Activated CD4-positive, alpha-beta T cell treated with anti-CD3 and anti-CD28 coated beads, Interleukin-2, amount 50 U/mL, for 1 hour (primary cell): ENCODE measurements at places on chromosomes 2 and 18.
A peak's percentile ranks its signal among the peaks of the same experiment; 100 is the strongest.

DNA sequence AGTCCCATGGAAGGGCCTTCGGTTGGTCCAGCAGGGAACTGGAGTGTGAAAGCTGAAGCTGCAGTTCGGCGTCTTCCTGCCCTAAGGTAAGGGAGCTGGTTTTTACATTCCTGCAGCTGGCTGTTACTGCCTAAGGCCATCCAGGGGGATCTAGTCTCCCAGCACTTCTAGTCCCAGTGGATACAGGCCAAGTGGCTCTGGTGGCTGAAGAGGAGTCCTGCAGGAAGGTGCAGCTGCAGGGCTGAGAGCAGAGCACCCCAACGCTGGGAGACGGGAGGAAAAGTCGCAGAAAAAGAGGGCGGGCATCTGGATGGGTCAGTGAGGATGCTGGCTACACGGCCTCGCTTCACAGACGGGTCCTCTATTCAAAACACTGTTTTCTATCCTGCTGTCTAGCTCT, 225.0 kb upstream of the HS6ST1 start:
- DNase-seq = no peak

DNA sequence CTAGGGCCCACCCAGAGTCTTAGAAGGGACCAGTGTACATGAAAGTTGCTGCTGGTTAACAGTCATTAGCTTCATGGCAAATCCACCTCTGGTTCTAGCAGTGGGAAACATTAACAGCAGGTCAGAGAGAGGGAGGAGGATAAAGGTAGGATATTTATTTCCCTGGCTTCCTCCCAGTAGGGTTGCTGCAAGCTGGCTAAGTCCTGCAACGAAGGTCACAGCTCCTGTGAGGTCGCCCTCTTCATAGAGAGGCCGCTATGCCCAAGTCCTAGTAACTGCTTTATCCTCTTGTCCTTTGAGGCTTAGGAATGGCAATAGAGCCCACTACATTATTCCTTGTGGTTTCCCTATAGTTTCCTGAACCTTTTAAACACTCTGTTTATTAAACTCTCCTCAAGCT, 84.0 kb upstream of the ACSL3 start:
- DNase-seq = no peak

GRCh38 chr18:35071819-35072247, 30.6 kb downstream of the MAPRE2 start:
- DNase-seq = no peak

DNA sequence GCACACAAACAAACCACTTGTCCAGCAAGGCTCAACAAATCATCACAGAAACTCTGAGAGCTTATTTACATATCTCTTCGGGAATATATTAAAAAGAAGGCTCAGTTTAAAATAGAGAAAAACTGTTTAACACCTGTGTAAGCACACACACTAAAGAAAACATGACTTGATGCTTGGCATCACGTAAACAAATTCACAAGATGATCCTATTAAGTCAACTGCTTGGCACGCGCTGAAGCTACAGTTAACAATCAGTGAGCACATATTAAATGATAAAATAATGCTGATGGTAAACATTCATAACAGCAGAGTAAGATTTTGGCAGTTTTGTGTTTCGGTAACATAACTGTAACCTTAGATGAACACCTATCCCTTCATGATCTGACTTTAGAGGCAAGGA, 4.3 kb upstream of the HES6 start:
- no peak for DNase-seq

DNA sequence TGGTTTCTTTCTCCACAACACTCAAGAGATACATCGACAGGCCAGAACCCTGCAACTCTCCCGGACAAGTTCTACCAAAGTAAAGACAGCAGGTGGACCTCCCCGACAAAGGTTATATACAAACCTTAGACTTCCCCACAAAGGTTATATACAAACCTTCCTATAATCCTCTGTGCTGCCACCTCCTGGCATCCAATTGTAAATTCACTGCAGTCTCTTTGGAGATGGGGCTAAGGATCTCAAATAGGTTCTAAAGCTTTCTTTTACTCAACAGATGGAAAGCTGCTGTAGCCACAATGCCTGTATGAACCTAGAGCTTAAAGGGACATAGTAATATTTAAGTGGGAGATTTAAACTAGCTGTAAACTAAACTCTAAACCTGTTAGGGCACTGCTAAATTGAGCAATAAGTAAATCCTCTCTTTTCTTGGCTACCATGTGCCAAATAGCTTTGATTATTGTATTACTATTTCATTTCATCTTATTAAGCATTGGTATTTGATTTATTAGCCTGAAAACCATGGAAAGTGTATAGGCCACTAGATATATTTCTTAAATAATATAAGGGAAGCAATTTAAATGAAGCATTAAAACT, 9.8 kb upstream of the MREG start:
- peak; percentile 34 for DNase-seq

DNA sequence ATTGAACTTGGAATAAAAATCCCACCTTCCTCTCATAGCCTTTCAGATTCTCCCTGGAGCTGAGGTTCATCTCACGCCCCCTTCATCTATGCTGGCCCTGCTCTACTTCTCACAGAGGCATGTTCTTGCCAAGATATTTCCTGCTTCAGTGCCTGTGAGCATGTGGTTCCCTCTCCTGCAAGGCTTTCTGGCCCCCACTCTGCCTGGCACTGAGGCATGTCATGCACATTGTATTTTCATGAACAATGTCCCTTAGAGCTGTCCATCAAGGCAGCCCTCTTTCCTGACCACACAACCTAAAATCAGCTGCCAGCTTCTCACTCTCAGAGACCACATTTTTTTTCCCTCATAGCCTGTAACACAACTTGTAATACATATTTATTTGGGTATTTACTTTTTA, 18.0 kb upstream of the HK2 start:
- no peak for DNase-seq

DNA sequence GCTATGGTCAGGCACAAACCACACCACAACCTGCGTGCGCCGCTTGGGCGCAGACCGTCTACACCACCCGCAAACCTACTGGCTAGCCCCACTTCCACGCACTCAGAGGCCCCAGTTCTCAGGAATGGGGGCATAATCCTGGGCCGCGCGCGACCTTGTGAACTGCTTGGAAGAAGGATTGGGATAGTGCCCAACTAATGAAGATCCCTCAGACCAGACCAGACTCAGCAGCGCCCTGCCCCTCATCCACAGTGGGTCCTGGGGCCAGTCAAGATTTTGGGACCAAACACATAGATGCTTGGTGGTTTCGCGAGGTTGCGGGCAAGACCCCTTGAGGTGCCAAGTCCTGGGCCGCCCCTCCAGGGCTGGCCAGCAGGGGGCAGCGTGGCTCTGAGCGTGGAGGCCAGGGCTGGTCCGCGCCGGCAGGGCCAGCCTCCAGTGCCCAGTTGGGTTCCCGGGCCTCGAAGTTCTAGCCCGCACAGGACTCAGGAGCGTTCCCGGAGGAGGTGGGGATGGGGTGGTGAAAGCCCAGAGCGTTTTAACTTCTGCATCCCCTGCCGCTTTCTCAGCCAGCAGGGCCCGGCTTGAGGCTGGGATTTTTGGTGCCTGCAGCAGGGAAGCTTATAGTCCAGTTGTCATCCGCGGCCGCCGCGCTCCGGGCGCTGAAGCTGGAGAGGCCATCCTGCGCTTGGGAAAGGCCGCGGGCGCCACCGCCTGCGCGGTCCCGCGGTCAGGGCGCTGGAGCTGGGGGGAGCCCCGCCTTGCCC, 8.3 kb downstream of the OSR1 start:
- DNase-seq = peak; percentile 47

GRCh38 chr18:58668897-58669296, 2.4 kb upstream of the MALT1 start:
- no peak for DNase-seq

DNA sequence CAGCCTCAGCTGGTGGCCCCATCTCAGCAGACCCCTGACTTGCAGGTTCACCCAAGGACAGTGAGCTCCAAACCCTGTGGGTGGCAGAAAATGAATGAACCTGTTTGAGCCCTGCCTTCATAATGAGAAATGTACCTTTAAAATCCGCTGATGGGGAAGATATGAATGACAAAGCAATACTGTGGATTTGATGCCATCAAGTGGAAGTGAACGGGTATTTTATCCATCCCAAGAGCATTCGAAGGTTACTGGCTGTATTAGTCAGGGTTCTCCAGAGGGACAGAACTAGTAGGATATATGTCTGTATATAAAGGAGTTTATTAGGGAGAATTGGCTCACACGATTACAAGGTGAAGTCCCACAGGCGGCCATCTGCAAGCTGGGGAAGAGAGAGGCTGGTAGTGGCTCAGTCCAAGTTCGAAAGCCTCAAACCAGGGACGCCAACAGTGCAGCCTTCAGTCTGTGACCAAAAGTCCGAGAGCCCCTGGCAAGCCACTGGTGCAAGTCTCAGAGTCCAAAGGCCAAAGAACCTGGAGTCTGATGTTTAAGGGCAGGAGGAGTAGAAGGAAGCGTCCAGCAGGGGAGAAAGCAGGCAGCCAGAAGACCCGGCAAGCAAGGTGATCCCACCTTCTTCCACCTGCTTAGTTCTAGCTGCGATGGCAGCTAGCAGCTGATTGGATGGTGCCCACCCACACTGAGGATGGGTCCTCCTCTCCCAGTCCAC, 32.1 kb downstream of the TOGARAM2 start:
- no peak for DNase-seq

DNA sequence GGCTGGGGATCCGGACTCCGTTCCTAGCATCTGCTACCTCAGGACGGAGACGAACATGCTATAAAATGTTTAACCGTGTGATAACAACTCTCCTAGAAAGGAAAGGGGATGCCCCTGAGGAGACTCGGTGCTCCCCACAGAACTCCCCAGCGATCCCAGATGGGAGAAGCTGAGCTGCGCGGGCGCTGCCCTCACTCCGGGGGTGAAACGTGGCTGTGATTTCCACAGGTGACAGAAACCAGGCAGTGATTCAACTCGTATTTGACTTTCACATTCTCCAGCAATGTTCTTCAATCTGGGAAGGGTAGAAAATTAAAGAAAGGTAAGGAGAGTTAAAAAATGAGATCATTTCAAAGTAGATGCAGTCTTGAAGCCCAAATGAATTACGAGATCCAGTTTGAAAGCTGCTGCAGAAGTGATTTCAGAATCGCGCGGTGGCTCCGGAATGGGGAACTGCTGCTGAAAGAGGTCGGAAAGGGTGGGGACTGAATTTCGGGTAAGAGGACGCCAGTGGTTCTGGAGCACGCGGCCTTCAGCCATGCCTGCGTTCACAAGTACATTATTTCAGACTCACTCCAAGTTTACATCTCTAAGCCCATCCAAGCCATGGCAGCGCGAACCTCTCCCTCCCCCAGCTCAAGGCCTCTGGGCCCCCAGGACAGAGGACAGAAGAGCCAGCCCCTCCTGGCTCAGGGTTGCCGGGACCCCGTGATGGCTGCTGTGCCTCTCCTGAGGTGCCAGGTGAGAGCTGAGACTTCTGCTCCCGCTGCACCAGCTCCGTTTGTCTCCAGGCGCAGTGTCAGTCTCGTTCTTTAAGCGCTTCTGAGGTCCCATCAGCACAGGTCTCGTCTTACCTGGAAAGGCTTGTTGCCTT, 39.5 kb downstream of the ADNP2 start:
- no peak for DNase-seq

GRCh38 chr2:127577208-127577475, 41.7 kb downstream of the MYO7B start:
- DNase-seq = no peak

DNA sequence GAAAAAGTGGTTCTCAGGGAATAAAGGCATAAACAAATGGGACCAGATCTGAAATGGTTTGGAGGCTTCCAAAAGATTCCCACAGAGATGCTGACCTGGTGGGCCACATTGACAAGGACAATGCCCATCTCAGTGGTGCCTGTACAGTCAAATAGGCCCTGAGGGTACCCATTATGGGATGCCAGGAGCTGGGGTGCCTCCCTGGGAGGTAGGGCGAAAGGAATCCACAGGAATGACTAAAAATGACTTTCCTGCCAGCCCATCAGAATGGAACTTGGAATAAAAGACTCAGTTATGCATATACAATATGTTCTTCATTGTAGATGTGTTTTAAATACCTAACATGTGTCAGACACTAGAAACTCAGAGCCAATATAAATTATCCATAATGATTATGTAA, 248.5 kb downstream of the RNF144A start:
- no peak for DNase-seq

GRCh38 chr2:226325526-226325925, 474.1 kb downstream of the IRS1 start:
- DNase-seq = no peak

- DNase-seq = no peak
Observed at GRCh38 chr2:142286618-142287017, 155.8 kb upstream of the LRP1B start.

DNA sequence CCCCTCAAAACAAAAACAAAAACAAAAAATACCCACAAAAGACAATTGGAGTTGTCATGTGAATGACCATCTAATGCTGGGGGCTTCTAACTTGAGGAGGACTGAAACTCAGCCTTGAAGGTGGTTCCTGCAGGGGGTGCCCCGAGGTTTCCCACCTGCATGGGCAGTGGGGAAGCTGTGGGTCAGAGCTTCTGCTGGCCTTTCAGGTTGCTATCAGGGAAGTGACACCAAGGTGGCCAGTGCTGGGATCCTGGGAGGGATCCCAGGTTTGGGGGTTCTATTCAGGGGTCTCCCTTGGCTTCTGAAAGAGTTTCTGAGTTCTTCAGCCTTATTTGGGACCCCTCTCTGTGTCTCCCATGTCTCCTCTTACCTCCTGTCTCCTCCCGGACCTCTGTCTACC, 62.8 kb downstream of the LDLRAD4 start:
- no peak for DNase-seq

- DNase-seq = no peak
Observed at GRCh38 chr18:40365526-40365925, 1589.5 kb upstream of the PIK3C3 start.

DNA sequence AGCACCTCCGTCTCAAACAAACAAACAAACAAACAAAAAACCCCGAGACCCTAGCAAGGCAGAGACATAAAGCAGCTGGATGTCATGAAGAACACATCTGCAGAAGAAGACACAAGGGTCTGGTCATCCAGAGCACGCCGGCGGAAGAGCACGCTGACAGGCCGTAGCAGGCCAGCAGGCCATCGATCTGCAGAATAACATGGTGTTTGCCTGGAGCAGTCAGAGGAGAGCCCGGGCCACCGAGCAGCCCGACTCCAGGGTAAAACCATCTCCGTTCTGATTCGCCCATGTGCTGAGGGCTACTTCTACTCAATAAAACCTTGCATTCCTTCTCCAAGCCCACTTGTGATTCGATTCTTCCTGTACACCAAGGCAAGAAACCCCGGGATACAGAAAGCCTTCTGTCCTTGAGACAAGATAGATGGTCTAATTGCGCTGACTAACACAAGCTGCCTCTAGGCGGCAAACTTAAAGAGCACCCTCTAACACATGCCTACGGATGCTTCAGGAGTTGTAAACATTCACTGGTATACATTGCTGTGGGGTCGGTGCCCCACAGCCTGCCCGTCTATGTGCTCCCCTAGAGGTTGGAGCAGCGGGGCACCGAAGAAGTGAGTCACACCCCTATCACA, 549.8 kb upstream of the NRXN1 start:
- DNase-seq = no peak

- no peak for DNase-seq
Observed at GRCh38 chr2:31541853-31542252, 38.9 kb downstream of the SRD5A2 start.

DNA sequence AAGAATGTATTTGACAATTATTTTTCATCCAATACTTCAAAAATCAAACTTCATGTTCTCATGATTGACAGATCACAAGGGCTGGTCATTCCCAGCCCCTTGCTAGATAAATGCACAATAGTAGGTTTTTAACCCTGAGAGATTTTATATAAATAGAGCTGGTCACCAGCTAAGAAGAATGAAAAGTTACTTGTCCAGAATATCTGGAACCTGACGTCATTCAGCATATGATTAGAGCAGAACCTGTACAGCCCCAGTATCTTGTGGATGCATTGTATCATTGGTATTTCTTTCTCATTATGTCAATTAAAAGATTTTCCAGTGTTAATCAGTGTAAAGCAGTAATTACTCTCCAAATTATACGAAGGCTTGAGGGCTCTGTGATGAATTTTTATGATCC, 202.8 kb upstream of the RND3 start:
- DNase-seq = no peak

- DNase-seq = no peak
Observed at GRCh38 chr2:171316755-171317337, 116.9 kb downstream of the METTL8 start.
